ENCODE measurements at places on chromosomes 5 and 9.

DNA sequence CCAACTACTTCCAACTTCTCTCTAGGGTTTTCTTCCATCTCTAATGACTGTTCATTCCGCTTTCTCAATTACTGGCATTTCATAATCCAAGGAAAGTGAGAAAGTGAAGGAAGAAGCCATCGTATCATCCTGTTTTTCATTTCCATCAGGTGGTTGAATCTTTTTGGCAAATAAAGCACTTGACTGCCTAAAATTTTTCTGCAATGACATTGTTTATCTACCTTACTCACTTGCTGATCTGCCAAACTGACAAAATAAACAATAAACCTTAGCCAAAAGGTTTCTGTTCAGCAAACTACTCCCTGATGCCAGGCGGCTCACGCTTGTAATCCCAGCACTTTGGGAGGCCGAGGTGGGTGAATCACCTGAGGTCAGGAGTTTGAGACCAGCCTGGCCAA is 18.4 kb downstream of the FNBP1 start:
- no peak for DNase-seq

DNA sequence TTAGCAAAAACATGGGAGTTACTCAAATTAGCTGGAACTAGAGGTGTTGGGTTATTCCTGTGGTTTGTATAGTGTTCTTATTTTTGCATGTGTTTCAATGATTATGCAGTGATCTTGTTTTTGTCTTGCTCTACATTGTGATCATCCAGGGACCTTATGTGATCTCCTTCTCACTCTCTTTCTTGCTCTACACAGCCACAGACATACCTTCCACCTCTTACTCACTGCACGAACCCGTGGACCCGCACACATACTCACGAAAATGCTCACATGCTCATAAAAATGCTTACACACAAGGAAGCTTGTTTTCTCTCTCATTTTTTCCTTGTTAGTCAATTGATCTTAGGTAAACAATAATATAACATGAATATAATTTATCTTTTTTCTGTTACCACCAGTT is 187.1 kb downstream of the KDM4C start:
- no peak for DNase-seq

DNA sequence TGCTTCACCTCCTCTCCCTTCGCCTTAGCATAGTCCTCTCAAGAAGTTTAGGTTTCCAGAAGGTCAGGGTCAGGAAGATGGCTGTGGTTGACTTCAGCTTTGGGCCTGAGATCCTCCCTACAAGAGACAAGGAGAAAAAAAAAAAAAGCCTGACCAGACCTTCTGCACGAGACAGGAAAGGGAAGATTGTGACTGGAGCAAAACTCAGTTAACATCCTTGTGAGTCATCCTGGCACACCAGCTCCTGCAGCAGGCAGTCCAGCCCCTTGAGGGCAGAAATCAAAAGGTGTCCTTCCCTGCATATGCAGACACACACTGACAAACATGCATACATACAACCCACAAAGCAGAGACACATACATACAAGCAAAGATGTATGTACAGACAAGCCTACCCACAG is 18.0 kb upstream of the ENHO start:
- no peak for DNase-seq

DNA sequence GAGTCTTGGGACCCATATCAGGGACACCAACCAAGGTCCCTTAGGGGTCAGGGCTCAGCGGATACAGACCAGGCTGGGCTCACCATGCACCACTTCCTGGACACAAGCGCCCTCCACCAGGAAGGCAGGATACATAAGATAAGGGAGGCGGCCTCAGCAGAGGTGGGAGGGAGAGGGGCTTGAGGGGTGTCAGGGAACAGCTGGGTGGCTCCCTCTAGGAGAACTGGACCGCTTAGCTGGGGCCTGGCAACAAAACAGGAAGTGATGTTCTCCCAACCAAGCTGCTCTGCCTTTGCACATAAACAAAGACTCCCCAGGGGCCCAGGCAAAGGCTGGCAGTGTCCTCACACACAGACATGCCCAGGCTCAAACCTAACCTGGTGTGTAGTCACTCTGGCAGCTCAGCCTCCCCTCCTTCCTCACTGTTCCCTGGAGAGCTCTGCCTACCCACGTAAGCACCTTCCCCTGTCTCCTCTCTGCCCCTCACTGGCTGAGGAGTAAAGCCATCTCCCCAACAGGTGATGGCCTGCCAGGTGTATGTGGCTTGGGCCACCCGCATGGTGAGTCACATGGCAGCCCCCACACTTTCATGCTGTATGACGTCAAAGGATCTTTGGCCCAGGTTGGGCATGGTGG is 5.8 kb upstream of the BICD2 start:
- DNase-seq: peak; percentile 76

GRCh38 chr5:141941779-141942178 is 16.2 kb downstream of the PCDH12 start:
- DNase-seq: no peak

- DNase-seq: no peak
Measured at GRCh38 chr9:86097510-86098224, 1.7 kb downstream of the GOLM1 start.

DNA sequence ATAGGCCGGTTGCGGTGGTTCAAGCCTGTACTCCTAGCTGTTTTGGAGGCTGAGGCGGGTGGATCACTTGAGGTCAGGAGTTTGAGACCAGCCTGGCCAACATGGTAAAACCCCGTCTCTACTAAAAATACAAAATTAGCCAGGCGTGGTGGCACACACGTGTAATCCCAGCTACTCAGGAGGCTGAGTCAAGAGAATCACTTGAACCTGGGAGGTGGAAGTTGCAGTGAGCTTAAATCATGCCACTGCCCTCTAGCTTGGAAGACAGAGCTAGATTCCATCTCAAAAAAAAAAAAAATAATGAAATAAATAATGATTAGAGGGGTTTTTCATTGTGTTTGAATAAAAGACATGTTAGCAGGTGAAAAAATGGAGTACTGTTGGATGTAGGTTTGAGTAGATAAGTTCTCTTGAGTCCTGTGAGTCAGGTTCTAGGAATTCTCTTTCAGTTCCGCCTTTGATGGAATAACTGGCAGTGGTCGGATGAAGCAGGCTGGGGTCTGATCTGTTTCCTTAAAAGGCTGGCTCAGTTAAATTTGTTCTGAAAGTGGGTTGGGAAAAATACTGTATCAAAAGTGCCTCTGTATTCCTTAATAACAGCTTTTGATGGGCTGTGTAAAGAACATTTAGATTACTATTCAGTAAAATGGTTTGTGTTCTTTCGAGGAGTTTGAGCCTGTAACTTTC is 73.2 kb downstream of the AOPEP start:
- DNase-seq: no peak

- no peak for DNase-seq
Measured at GRCh38 chr5:76775921-76776320, 42.9 kb upstream of the F2RL1 start.

DNA sequence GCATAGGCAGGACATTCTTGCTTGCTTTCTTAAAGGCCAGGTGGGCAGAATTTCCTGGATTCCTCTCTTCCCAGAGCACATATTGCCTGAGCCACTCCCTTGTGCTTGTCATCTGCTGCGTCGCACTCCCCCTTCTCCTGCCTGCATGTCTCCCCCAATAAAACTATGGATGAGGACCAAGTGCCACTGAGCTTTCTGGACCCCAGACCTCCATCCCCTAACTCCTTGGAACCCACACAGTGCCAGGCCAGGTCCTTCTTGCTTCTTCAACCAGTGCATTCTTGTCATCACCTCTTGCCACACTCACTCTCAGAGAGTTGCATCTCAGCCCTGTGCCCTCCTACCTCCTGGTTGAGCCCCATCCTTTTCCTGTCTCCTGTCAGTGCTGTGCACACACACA is 157.9 kb upstream of the PANK3 start:
- no peak for DNase-seq

DNA sequence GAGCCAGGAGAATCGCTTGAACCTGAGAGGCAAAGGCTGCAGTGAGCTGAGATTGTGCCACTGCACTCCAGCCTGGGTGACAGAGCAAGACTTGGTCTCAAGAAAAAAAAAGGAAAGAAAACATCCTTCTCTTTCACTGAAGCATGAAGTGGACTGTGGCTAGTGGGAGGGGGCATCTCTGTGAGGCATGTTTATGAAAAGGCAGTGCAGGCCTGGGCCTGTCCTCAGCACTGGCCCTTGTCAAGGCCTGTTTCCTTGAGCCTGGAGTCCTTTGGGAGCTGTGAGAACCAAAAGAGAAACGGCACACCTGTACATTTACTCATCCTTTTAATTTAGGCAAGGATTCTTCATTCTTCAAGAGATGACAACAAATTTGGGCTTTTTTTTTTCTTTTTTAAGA is 18.3 kb upstream of the FUBP3 start:
- DNase-seq: no peak

DNA sequence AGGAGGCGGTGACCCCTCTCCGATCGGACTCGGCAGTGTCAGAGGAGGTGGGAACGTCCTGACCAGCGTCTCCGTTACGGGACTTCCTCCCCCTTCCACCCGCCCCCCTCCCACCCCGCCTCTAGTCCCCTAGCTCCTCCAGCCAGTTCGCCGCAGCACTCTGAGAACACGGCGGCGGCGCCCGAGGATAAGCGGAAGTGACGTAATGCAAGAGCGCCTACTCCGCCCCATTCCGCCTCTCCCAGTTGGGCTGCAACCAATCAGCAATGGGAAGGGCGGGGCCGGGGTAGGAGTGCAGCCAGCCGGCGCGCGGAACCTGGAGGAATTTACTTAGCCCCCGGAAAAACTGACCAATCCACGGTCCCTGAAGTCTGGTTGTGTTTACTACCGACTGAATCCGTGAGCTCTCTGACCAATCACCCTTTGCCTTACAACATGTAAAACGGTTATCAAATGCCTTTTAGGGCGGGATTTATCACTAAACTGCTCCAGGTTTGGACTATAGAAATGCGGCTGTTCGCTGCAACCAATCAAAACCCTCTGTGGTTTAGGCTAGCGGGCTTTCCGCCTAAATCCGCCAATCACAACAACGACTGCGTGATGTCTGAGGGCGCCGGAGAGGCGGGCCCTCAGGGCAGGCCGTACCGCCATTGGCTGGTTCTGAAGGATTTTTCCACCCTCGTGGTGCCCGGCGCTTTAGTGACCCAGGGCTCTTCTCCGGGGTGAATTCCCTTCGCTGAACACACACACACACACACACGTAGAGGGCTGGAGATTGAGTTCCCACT is at the start of gene ZBTB5:
TSS of gene ZBTB5 (minus strand) at position 202 of the 788 bp plus-strand sequence. CDS start 22,899 bp downstream, outside the sequence.
- DNase-seq: peak; percentile 100

DNA sequence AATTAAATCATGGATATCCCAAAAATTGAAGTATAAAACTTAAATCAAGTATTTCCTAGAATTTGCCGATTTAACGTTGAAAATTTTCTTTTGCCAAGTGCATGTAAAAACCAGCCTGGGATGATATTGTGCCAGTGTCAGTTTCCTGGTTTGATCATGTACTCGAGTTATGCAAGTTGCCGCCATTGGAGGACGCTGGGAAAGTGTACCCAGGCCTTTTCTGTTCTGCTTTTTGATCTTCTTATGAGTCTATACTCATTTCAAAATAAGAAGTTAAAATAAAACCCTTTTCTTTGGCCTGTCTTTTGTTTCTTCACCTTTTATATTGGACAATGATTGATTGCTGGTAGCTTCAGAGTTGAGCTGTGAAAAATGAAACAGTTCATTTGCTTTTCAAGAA is 93.1 kb upstream of the NFIL3 start:
- no peak for DNase-seq

DNA sequence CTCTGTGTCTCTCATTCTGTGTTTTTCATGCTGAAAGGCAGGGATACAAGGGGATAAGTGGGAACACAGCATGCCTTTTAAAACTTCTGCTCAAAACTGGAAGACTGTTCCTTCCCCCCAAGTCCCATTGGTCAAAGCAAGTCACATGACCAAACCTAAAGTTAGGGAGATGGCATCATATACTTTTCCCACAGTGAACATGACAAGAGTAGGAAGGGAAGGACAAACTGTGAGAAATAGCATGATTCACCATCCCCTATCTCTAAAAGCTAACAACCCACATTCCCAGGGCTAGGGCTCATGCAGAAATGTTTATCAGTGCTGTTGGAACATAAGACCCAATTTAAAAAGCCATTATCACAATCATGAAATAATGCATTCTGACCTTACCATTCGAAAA is 24.2 kb upstream of the SHISAL2B start:
- no peak for DNase-seq

GRCh38 chr5:136015003-136015375 is 13.8 kb upstream of the TGFBI start:
- no peak for DNase-seq

- DNase-seq: no peak
Measured at GRCh38 chr9:89427621-89428221, 70.2 kb downstream of the SEMA4D start.

- no peak for DNase-seq
Measured at GRCh38 chr9:7297521-7297920, 502.1 kb downstream of the DMAC1 start.

GRCh38 chr9:36049408-36049807 is 12.7 kb downstream of the RECK start:
- DNase-seq: no peak

- no peak for DNase-seq
Measured at GRCh38 chr5:52796031-52796430, 8.3 kb downstream of the ITGA1 start.

GRCh38 chr5:180785794-180786221 is 16.8 kb downstream of the MGAT1 start:
- no peak for DNase-seq

GRCh38 chr5:96861076-96861475 is 15.2 kb upstream of the ERAP2 start:
- DNase-seq: peak; percentile 49

DNA sequence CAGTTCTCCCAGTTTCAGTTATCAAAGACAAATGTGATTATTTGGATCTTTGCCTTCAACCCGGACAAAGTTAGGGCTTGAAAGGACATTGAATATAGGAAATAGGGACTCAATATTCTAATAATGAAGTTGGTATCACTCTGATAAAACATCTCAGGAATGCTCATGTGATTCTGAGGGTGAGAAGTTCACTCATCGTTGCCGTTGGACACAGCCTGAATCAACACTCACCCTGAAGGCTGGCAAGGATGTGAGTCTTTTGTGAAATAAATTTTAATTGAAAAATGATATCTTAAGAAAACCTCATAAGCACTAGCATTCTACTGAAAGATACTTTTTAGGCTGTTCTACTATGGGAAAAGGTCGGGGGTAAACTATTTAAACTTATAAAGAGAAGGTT is 44.8 kb upstream of the C9orf72 start:
- no peak for DNase-seq

DNA sequence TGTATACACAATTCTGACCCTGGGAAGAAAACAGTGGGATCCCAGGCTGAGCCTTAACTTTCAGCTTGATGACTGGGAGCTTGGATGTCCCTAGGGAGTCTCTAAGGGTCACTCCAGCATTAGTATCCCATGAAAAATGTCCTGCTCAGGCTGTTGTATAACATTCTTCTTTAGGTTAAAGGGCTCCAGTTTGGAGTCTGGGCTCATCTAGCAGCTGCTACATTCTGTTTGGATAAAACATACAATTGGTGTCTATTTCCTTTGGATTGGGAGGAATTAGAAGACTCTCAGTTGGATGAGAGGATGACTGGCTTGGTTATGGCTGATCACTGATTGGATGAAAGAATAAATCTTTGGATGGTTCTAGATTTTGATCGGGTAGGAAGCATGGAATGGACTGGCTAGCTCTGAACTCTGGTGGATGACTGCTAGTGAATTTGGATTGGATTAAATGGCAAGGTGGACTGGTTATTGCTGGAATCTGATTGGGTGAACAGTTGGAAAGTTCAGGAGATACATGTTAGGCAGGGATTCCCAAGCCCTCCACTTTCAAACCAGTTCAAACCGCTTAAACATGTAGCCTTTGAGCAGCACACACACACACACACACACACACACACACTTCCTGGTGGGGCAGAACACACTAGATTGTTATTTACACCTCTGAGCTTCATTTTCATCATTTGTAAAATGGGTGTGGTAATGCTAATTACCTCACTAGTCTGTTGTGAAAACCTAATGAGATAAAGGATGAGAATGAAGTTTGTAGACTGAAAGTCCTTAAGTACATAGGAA is 7.1 kb upstream of the MYOZ3 start:
- no peak for DNase-seq
